ENCODE measurements at places on chromosomes 11 and 22.

- no peak for DNase-seq
These were observed 5.7 kb downstream of the CHRNA10 start for GRCh38 chr11:3665336-3666022.

DNA sequence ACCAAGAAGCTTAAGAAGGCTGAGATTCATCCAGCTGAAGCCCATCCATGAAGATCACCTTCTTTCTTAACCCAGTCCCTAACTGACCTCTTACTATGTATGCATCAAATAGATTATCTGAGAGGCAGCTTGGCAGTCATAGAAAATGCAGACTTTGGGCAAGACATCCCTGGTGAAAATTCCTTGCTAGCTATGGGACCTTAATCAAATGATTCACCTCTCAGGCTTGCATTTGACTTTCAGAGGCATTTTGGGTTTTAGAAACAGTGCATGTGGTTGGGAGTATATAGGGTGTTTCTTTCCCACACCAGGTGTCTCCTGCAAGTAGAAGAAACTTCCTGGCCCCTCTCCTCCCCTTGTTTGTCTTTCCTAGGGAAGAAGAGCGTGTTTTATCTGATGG, 188.5 kb upstream of the ISX start:
- no peak for DNase-seq

GRCh38 chr11:126452241-126453101, 97.0 kb downstream of the ST3GAL4 start:
- peak; percentile 45 for DNase-seq

DNA sequence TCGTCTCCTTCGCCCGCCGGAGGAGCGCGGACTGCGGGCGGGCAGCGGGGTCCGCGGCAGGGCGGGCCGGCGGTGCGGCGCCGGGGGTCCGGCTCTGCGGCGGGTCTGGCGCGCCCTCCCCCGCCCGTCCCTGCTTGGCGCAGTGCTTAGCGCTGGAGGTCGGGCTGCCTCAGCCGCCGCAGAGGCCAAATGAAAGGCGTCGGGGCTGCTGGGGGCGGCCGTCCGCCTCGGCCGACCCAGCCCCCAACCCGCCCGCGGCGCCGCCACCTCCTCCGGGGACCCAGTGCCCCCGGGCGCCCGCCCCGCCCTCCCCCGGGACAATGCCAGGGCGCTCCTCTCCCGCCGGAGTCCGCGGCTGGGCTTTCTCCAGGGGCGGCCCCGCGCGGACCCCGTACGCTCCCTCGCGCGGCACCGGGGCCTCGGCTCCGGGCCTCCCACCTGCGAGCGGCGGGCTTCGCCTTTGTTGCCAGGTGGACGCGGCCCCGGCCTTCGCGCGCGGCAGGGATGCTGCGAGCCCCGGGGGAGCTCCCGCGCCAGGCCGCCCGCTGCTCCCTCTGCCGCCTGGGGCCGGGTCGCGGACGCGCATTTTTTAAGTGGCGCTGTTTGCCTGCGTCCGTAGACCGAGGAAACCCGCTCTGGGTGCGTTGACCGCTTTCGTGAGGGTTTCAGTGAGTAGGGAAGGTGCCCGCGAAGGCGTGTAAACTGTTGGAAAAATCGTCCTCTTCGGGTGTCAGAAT, 583 bp downstream of the APLP2 start:
- DNase-seq, result peak; percentile 49

- no peak for DNase-seq
These were observed 11.4 kb downstream of the LPXN start for GRCh38 chr11:58564231-58564630.

GRCh38 chr11:70628176-70628854, 230.0 kb downstream of the CTTN start:
- no peak for DNase-seq

DNA sequence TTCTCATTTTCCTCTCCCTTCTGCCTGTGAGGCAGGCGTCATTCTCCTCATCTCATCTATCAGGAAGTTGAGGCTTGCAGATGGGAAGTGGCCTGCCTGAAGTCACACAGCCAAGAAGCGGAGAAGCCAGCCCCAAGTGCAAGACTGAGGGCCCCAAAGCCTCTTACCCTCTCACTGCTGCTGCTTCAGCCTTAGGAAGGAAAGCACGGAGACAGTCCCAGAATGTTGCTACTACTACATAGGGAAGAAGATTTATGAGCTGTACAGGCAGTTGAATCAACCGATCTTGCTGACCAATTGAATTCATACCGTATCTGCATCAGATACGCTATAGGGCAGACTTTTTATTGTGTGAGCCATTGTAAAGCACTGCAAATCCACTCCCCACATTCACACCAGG, 89.0 kb downstream of the CWC15 start:
- DNase-seq, result no peak

DNA sequence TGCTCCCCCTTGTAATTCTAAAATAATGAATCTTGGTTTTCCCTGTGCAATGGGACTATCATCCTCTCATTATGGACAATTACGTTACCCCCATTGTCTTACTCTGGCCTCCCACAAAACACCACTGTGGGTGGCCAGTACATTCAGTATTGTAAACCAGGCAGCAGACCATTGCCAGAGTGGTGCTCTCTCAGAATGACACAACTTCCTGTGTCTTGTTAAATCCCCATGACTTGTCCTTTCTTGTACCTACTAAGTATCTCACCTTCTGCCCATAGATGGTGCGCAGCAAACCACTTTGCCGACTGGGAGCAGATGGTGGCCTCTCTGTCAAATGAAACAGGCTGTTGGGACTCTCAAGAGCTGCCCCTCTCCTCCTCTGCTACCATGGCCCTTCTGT, 287.1 kb upstream of the RAG2 start:
- no peak for DNase-seq

DNA sequence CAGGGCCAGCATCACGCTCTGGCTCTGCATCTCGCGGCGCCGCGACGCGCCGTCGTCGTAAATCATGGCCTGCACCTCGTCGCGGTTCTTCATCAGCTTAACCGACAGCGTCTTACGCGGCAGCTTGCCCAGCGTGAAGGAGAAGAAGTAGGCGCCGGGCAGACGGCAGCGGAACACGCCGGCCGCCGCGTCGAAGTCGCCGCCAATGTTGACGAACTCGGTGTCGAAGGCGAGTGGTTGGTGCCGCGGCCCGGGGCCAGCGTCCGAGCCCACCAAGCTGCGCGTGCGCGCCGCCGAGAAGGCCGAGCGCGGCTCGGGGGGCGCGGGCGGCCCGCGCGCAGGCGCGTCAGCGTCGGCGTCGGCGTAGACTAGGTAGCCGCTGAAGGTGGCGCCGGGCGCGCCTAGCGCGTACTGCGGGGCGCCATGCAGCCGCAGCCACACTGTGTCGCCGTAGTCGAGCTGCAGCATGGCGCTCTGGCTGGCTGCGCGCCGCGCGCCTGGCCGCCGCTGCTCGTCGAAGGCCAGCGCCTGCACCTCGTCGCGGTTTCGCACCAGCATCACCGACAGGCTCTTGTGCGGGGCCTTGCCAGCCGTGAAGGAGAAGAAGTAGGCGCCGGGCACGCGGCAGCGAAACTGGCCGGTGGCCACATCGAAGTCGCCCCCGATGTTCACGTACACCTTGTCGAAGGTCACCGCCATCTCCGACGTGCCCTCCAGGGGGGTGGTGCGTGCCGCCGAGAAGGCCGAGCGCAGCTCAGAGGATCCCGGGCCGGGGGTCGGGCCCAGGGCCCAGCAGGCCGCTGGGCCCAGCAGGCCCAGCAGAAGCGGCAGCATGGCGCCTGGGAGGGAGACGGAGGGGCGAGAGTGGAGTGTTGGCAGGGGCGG, 3.7 kb downstream of the FAM180B start:
- DNase-seq, result no peak

GRCh38 chr22:18033204-18033998, 9.0 kb upstream of the MICAL3 start:
- no peak for DNase-seq

DNA sequence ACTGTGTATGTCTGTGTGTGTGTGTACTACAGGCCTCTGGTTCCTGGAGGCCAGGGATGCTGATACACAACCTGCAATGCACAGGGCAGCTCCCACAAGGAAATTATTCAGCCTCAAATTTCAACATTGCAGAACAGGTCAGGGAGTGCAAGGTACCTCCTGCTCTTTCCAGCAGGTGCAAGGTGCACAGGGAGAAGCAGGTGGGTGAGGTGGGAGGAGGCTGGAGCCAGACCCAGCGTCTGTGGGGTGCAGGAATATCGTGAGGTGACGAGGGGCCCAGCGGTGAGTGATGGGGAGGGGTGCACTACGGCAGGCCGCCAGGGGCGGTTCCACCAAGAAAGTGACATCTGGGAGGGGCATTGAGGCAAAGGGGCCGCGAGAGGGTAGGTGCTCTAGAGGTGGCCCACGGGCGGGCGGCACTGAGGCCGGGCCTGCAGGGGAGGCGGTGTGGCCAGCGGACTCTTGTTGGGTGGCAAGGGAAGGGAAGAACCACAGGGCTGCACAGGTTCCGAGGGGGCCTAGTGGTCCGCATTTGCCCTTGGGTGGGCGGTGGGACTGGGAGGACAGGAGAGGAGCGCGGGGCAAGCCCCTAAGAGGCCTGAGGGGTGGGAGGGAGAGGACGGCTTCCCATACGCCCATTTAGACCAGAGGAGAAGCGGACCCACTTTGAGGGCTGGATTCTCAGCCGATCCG, 21.6 kb downstream of the DGCR6L start:
- no peak for DNase-seq

GRCh38 chr11:65501472-65502273, 2.8 kb downstream of the MALAT1 start:
- no peak for DNase-seq

GRCh38 chr11:81365496-81365895, 1368.2 kb downstream of the FAM181B start:
- no peak for DNase-seq

DNA sequence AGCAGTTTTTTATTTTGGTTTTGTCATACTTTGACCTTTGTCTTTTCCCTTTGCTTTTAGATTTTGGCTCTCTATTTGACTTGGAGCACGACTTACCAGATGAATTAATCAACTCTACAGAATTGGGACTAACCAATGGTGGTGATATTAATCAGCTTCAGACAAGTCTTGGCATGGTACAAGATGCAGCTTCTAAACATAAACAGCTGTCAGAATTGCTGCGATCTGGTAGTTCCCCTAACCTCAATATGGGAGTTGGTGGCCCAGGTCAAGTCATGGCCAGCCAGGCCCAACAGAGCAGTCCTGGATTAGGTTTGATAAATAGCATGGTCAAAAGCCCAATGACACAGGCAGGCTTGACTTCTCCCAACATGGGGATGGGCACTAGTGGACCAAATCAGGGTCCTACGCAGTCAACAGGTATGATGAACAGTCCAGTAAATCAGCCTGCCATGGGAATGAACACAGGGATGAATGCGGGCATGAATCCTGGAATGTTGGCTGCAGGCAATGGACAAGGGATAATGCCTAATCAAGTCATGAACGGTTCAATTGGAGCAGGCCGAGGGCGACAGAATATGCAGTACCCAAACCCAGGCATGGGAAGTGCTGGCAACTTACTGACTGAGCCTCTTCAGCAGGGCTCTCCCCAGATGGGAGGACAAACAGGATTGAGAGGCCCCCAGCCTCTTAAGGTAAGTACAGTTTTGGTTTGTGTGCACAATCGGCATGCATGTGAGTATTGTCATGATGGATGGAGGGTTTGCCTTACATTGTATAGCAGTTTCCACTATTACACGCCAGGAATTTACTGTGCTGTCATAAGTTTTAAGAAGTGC, 25.0 kb downstream of the EP300 start:
- DNase-seq, result no peak

DNA sequence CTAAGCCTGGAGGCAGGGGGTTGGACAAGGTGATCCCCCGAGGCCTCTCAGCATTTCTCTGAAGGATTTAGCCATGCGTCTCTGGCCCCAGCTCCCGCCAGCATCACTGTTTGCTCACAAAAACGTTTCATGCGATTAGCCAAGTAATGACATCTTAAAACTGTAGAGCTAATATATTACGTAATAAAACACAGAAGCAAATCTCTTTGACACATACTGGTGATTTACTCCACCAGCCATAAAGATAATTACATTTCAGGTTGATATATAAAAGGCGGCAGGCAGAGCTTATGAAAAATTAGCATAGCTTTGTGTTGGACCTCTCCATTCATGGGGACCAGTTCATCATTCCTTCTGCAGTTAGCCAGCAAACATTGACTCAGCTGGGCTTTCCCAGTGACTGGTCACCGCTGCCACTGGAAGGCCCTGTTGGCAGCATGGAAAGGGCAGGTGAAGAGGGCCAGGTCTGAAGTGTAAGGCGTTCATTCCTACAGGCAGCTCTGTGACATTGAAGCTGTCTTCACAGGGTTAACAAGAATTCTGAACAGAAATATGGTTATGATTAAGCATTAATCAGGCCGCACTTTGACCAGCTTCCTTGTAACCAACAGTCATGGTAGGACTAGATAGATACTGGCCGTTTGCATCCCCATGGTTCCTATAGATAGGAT, 150.3 kb downstream of the NECTIN1 start:
- no peak for DNase-seq

DNA sequence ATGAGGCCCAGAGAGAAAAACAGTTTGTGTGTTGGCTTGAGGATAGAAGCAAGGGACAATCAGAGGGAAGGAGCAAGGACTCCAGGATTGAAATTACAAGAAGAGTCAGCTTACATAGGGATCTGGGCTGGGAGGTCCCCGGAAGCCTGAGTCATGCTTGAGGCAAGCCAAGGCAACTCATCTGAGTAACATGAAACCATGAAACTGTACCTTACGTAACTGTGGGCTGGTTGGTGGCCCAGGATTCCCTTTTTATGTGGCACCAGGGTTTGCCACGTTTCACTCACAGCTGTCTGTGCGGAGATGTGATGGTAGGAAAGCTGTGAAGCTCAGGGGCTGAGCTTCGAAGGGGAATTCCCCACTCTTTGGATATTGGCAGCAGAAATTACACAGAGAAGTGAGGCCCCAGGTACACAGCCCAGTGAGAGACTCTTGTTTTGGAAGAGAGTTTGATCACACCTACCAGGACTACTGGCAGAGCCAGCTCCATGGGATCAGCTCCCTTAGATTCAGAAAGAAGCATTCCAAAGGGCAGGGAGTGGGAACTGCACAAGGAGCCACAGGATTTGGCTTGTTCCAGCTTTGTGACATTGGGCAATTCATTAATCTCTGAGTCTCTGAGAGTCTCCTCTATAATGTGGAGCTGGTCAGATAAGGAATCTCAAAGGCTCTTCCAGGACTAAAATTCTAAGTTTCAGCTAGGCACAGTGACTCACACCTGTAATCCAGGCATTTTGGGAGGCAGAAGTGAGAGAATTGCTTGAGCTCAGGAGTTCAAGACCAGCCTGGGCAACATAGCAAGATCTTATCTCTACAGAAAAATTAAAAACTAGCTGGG, 7.8 kb downstream of the SLC5A1 start:
- no peak for DNase-seq

GRCh38 chr11:105862736-105863367, 159.2 kb downstream of the MSANTD4 start:
- peak; percentile 49 for DNase-seq
